ENCODE measurements at places on chromosomes 3 and 15. TPM values are rescaled to one million over a fixed set of nuclear protein-coding genes. Genes with fewer than 3 reads are reported as not detected.

FRMD5 gene
- total RNA-seq: not detected

CPLX3 gene
- total RNA-seq: not detected

- DNase-seq: no peak
Measured at GRCh38 chr15:22806664-22807063, 20.2 kb downstream of the NIPA1 start.

FOXB1 gene
- not detected for total RNA-seq

ATP10A gene
- 0.50 TPM for total RNA-seq

TM4SF1 gene
- 9.6 TPM for total RNA-seq

- no peak for DNase-seq
Measured at GRCh38 chr3:38482951-38483350, 13.2 kb upstream of the EXOG start.

DNA sequence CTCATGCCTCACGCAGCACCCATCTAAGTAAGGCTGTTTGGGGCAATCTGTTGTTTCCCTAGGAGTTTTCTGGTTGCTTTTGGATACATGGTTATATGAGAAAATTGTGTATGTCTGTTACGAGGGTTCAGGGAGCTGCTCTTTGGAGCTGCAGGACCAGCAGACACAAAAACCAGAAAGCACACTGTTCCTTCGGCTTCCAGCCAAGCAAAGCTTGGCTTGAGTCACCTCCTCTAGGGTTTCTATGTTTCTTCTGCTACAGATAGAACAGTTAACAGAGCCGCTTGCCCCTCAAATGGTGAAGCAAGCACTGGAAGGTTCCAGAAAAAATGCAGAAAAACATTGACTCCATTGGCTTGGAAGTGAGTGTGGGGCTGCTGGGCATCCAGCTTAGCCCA is 49.2 kb upstream of the CTDSPL start:
- DNase-seq: no peak

TNFAIP8L3 gene
- total RNA-seq: 1.1 TPM

ARIH1 gene
- total RNA-seq: 65.9 TPM

- no peak for DNase-seq
Measured at GRCh38 chr15:99564221-99565048, 1.3 kb upstream of the MEF2A start.

DNA sequence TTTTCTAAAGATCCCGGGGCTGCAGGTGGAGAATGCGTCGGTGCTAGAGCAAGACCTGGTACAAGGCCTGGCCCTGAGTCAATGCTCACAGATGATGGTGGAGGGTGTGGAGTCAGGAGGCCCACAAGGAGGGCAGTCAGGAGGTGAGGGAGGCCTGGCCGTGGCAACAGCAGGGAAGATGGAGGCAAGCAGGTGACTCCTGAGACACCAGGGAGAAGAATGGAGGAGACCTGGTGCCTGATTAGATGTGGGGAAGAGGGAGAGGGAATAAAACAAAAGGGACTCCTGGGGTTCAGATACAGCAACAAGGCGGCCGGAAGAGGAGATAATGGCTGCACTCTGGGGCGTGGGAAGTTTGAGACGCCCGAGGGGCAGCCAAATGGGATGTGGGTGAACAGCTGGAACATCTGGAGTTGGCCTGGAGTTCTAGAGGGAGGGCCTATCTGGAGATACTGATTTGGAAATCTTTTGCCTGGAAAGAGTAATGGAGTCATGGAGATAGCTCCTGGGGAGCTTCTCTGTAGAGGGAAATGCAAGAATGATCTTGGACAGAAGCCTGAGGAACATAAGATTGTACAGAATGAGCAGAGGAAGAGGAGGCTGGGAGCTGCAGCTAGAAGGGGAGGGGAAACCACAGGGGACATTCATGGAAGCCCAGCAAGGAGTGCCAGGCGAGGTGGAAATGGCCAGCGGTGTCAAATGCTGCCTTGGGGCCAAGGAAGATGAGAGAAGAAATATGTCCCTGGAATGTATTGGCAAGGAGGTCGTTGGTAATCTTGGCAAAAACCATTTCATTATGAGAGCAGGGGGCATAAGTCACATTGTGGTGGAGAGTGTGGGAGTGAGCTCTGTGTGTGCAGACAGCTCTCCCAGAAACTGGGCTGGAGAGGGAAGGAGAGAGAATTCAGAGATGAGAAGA is 67.5 kb upstream of the CORO2B start:
- DNase-seq: no peak

- no peak for DNase-seq
Measured at GRCh38 chr3:45946307-45946706, 3.0 kb downstream of the CXCR6 start.

GRCh38 chr3:10223676-10224639 is 24.3 kb upstream of the TATDN2 start:
- DNase-seq: no peak

DNA sequence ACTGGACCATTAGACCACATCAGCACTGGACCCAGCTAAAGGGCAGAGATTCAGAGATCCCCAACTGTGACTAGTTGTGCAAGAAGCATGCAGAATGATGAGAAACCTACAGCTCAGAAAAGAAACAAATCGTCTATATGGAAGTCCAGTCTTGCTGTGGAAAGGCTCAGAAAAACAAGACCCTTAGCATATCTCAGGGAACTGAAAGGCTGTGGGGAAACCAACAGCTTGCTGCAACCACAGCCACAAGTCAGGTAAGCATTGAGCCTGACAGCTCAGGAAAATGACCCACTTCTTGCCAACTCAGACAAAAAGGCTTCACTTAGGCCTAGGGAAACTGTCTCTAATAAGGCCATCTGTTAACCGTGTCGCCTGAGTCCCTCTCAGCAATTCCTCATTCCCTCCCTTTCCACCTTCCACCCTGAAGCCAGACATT is 145.6 kb downstream of the LSAMP start:
- no peak for DNase-seq

PRR23C gene
- total RNA-seq: not detected

- no peak for DNase-seq
Measured at GRCh38 chr15:28885630-28886430, at the start of gene APBA2. APBA2 (plus strand) TSS chr15:28885974; CDS start chr15:29053885, 167,911 bp downstream.

DNA sequence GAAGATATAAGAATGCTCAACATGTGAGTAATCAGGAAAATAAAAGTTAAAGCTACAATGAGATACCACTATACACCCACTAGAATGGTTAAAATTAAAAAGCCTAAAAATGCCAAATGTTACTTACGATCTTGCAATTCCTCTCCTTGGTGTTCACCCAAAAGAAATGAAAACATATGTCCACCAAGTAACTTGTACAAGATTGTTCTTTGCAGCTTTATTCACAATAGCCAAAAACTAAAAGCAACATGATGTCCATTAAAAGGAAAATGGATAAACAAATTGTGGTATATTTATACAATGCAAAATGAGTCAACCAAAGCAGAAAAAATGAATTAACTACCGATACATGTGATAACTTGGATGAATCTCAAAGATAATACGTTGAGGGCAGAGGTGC is 301.6 kb upstream of the THBS1 start:
- no peak for DNase-seq

DNA sequence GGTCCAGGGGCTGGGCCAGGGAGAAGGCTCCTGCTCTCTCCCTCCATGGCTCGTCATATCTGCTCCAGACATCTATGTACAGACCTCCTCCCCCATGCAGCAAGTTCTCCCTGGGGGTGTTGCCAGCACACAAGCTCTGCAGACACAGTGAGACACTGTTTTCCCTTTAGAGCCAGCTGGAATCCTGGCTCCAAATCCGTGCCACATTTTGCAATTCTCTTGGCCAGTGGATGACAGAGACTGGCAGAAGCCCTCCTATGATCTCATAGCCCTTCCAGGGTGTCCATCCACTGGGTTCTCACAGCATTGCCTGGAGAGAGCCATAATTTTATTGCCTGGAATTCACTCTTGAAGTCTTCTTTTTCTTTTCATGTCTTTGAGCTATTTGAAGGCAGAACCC is 203.9 kb downstream of the TLE3 start:
- no peak for DNase-seq

FURIN gene
- 281 TPM for total RNA-seq

- DNase-seq: no peak
Measured at GRCh38 chr3:122102191-122102935, 47.2 kb downstream of the CD86 start.

All from left lobe of liver (tissue), 2 donors.